ENCODE measurements at places on chromosomes 6 and 20.

DNA sequence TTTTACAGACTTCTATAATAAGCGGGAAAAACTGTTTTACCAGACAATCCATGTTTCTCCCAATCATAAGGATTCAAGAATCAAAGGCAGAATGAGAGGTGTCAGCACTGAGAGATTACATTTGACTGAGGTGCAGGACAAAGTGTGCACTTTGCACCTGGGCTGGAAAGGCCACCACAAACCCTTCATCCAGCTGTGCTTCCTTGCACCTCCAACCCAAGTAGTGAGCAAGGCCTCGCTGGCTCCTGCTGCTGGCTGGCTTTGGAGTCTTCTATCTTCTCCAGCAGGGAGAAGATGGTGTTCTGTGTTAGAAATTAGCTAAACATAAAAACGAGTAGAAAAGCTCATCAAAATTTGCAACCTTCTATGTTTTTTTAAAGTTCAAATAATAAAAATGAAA lies 77.7 kb downstream of the CHD6 start:
- DNase-seq, result no peak

GRCh38 chr6:126812651-126813050 lies 305.8 kb upstream of the RSPO3 start:
- no peak for DNase-seq

GRCh38 chr6:84086545-84087429 lies 53.2 kb downstream of the MRAP2 start:
- no peak for DNase-seq

GRCh38 chr20:53939572-53940359 lies 130.6 kb downstream of the BCAS1 start:
- peak; percentile 91 for DNase-seq

DNA sequence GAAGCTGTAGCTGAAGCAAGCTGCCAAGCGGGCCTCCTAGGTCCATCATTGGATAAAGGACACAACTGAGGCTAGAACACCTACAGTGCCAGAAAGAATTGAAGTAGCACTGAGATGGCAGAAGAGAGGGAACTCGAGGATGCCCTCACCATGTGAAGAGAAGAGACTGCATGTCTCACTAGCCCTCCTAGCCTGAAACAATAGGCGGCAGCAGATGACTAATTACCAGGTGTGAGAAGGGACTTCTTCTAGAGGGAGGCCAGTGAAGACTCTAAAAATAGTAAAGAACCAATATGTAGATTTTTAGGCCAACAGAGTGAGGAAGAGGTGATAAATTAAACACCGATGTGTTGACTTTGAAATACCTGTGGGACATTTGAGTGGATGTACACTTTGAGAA lies 50.3 kb downstream of the LGSN start:
- no peak for DNase-seq

DNA sequence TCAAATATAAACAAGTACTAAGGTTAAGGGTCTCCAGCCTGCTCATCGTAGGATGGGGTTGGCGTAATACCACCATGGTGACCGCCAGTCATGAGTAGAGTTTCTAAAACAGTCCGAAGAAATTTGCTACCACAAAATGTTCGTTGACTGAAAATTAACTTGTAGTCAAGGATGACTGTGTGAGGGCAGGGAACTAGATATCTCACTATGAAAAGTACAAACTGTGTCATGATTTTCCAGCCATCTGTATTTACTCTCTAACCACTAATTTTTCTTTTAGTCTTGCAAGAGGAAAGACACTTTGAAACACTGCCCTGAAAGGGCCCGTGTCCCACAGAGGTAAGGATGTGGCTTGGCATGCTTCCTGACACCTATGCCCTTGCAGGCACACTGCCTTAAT lies 99.7 kb downstream of the IRF4 start:
- no peak for DNase-seq

DNA sequence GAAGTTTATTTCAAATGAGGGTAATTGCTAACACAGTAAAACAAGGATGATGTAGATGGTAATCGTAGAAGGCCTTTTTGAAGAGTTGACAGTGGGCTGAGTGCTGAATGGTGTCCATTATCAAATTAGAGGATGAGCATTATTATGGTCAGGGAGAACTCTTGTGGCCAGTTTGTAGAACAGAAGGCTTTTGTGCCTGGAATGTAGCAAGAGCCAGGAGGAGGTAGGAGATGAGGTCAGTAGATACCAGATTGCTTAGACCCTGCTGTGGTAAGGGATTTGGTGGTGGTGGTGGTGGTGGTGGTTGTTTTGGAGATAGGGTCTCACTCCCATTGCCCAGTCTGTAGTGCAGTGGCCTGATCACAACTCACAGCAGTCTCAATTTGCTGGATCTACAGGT lies 6.2 kb downstream of the CSE1L start:
- no peak for DNase-seq

DNA sequence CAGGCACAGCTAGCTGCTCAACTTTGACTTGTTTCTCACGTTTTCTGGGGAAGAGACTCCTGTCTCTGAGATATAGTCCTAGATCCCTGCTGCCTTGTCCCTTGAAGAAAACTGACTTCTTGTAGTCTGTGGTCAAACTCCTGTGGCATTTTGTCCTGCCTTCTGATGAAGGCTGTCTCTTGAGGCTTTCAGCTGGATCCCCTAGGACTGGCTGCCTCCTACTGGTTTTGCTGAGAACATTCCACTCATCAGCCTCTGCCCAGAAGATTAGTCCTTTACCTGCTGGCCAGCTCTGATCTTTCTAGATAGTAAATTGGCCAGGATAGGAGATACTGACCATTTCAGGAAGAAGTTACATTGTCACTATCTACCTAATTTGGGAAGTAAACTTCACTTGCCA lies 71.9 kb upstream of the CNR1 start:
- DNase-seq, result no peak

GRCh38 chr20:43662943-43663655 lies 3.8 kb upstream of the MYBL2 start:
- no peak for DNase-seq

- no peak for DNase-seq
Measured at GRCh38 chr6:25177500-25178028, 101.6 kb upstream of the CARMIL1 start.

Data from NCI-H460 (cell line).